ENCODE measurements at places on chromosomes 2 and 18. TPM values are rescaled to one million over a fixed set of nuclear protein-coding genes. Genes with fewer than 3 reads are reported as not detected.

IL36G gene
- not detected for total RNA-seq

SLC35F5 gene
- total RNA-seq: 65.6 TPM

WDCP gene
- 4.6 TPM for total RNA-seq

LANCL1 gene
- 18.4 TPM for total RNA-seq

ZNF396 gene
- 1.4 TPM for total RNA-seq

C2orf78 gene
- not detected for total RNA-seq

POTEC gene
- total RNA-seq: not detected

ZNF804A gene
- total RNA-seq: 0.51 TPM

EVA1A gene
- total RNA-seq: 7.3 TPM

PER2 gene
- 3.0 TPM for total RNA-seq

SP140L gene
- 10.6 TPM for total RNA-seq

RAB1A gene
- total RNA-seq: 89.5 TPM

C1GALT1C1L gene
- 1.4 TPM for total RNA-seq
